Fibroblast of the conjunctiva (primary cell): ENCODE measurements at places on chromosomes 3 and 15.

DNA sequence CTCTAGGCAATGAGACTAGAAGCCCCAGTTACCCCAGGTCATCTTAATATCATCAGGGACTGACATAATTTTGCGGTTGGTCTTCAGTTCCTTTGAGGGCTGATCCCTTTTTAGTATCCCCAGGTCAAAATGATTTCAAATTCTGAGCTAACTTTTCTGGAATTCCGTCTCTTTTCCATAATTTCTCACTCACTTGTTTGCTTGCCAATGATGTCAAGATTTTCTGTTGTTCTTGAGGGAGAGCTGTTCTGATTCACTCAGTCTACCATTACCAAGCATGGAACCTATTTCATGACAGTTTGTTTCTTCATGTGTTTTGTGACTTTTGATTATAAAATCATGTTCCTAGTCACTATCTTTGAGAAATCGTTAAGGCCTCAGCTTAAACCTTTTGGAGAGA, 190.5 kb upstream of the LYSMD4 start:
- DNase-seq, result no peak

DNA sequence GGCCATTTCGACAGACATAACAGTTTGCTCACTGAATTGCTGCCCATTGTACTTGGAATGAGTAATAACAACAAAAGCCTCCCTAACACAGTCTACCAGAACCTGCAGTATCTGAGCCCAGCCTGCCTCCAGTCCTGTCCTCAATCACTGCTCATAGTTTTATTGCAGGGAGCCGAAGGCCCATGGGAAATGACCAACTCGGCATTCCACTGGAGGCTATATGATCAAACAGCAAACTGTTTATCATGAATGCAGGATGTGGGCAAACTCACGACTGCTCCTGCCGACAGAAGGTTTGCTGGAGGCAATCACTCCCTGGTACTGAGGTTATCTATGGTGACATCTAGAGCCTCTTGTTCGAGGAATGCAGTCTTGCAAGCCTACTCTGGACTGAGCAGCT, 46.3 kb downstream of the LSM3 start:
- DNase-seq, result no peak

DNA sequence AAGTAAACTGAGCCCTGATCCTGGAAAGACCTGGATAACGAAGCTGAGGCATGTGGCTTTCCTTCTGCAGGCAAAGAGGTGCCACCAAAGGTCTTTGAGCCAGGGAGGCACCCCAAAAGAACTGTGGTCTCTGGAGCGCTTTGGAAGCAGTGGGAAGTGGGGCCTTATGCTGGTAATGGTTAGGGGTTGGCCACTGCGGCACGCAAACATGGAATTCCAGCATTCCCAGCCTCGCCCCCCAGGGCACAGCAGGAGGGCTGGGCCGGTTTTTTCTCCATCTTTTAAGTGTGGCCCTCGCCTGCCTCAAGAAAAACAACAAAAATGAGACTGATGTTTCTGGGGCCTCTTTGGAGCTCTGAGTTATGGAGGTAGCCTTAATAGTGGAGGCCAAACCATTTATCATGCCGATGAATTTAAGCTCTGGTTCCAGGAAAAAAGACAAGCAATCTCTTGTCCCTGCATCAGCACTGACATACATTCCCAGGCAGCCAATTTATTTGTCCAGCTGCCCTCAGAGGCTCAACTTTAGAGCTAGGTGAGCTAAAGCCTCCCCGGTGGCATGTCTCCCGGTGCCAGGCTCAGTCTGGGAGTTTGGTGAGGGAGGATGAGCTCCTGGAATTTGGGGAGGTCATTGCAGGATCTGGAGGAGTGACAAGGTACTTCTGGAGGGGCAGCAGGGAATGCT, 109.0 kb downstream of the TLE3 start:
- no peak for DNase-seq

DNA sequence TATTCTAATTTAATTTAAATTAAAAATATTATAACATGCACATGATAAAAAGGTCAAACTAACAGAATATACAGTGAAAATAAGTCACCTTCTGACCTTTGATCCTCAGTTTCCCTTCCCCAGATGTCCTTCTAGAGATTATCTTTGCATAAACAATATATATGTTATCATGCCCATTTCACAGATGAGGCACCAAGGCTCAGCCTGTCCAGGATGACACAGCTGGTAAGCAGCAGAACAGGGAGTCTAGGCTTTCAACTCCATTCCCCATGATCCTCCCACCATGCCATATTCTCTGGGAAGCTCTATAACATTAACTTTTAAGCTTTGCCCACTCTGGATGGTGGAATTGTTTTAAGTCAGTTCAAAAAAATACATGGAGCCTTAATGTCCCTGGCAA, 1.4 kb downstream of the SLC24A1 start:
- DNase-seq, result no peak

DNA sequence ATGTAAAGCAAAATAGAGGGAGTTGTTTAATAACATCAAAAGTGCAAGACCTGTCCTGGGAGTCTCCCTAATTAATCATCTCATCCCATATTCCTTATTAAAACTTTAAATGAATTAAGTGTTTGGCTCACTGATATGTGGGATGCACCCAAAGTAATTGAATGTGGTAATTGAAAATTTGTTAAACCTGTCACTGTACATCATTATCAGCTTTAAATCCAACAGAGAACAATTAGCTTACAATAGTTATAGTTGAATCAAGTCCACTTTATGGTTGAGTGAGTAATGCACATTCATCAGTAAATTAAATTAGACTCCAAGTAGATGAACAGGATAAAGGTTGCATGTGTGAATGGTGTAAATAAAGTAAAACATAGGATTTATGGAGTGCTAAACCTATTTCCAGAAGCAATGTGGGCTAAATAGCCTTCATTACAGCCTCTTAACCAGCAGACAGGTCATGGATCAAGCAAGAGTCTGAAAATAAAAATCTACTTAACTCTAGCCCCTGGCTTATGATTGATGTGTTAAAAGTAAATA, 608.2 kb upstream of the CCDC54 start:
- DNase-seq, result no peak

DNA sequence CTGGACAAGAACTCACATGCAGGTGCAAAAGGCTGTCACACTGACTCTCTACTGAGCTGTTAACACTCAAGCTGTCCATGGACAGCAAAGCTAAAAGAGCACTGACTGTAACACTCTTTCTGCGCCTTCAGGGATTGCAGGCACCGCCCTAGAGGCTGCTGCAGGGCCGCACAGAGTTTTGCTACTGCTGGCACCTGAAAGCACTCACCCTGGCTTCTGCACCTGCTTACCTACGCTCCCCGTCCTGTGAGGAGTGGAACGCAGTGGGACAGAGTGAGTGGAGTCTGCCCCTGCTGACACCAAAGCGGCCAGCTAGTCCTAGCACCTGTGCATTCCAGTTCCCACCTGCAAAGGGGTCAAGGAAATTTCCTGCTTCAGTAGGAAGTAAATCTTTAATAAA, 941.3 kb downstream of the DIPK2A start:
- no peak for DNase-seq

DNA sequence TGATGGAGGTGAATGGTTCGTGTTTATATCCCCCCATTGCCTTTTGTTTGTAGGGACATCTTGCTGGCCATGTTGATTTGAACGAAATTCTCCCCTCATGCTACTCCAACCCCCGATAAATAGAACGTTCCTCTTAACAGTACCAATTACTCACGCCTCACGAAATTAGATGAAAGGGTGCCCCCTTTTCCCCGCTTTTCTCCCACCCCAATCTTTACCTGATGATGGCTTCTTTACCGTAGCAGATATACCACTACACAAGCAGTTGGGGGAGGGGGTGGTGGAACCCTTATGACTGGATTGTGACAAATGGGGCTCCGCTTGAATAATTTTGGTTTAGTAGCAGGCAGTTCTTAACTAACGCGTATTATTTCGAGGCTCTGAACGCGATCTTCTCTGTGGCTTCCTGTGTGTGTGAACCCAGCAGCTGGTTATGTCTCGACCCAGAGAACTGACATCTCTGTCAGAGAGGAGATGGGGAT, 1.1 kb downstream of the PIAS1 start:
- DNase-seq, result peak; percentile 4

GRCh38 chr3:126467611-126467955, 8.1 kb downstream of the ZXDC start:
- no peak for DNase-seq
